ENCODE measurements at places on chromosomes 4 and X. TPM values are rescaled to one million over a fixed set of nuclear protein-coding genes. Genes with fewer than 3 reads are reported as not detected.

DNA sequence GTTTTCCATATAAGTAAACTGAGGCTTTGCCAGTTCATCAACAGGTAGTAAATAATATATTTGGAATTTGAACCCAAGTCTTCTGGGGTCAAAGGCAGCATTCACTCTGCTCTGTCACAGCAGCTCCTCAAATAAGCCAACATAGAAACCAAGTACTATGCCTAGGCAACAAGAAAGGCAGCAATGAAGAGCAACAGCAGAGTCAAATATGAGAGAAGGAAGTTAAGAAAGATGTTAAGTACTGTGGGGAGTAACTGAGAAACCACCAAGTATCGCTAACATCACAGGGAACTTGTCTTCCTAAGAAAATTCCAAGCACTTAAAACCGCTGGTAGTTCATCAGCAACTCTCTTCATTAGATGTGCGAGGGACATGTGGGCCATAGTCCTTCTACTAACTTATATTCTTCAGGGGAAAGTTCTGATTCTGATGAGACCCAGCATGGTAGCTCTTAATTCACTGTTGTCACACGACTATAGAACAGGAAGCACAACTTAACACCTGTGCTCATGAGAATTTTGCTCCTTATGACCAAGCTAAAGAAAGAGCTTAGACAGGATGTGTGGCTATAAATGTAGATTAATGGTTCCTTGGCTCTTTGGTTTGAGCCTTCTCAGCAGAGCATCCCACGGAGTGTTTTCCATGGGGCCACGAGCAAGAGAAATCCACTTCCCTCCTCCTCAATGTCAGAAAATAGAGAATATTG lies 107.8 kb downstream of the AR start:
- H3K27ac ChIP-seq, result no peak overlapping the region
- DNase-seq, result no peak
- no peaks in the 10 kb centered on the region for H3K27me3 ChIP-seq

- no peak overlapping the region for H3K27ac ChIP-seq
- DNase-seq, result no peak
- H3K36me3 ChIP-seq, result no peaks in the 10 kb centered on the region
- H3K4me3 ChIP-seq, result no peak overlapping the region
- peaks cover 5% of the 10 kb centered on the region for H3K4me1 ChIP-seq
- H3K27me3 ChIP-seq, result no peaks in the 10 kb centered on the region
Measured at GRCh38 chr4:119118397-119118796, 17.2 kb upstream of the MYOZ2 start.

- no peak overlapping the region for H3K4me3 ChIP-seq
- no peaks in the 10 kb centered on the region for H3K4me1 ChIP-seq
- no peak overlapping the region for H3K27ac ChIP-seq
- no peaks in the 10 kb centered on the region for H3K36me3 ChIP-seq
- no peak for DNase-seq
Measured at GRCh38 chr4:148901075-148901705, 459.0 kb upstream of the NR3C2 start.

GRCh38 chr4:143514497-143514896 lies 995 bp downstream of the SMARCA5 start:
- H3K4me1 ChIP-seq, result no peaks in the 10 kb centered on the region
- peak overlapping the region; percentile 63 for H3K4me3 ChIP-seq
- peak; percentile 48 for DNase-seq
- H3K36me3 ChIP-seq, result peaks cover 6% of the 10 kb centered on the region
- no peaks in the 10 kb centered on the region for H3K27me3 ChIP-seq
- H3K27ac ChIP-seq, result peak overlapping the region; percentile 86

DNA sequence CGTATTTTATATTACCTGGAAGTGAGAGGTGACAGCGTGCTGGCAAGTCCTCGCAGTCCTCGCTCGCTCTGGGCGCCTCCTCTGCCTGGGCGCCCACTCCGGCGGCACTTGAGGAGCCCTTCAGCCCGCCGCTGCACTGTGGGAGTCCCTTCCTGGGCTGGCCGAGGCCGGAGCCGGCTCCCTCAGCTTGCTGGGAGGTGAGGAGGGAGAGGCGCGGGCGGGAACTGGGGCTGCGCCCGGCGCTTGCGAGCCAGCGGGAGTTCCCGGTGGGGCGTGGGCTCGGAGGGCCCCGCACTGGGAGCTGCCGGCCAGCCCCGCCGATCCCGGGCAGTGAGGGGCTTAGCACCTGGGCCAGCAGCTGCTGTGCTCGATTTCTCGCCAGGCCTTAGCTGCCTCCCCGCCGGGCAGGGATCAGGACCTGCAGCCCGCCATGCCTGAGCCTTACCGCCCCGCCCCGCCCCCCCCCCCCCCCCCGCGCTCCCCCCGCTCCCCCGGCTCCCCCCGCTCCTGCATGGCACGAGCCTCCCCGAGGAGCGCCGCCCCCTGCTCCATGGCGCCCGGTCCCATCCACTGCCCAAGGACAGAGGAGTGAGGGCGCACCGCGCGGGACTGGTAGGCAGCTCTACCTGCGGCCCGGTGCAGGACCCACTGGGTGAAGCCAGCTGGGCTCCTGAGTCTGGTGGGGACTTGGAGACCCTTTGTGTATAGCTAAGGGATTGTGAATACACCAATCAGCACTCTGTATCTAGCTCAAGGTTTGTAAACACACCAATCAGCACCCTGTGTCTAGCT lies 298.9 kb upstream of the MAGEB16 start:
- no peak overlapping the region for H3K4me3 ChIP-seq
- no peaks in the 10 kb centered on the region for H3K27me3 ChIP-seq

DNA sequence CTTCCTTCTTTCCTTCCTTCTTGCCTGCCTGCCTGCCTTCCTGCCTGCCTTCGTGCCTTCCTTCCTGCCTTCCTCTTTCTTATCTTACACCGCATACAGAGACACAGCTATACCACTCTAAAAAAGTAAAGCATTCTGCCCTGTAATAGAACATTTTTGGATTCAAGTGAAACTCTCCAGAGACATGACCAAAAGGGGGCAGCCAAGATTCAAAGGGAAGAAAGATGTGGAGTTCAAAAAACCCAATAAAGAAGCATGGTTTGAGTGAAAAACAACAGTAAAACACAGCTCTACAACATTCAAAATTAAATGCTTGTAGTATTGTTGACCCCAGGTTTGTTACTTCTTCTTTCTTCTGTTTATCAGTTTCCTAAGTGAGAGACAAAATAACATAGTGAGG lies 914.9 kb upstream of the PCDH7 start:
- H3K4me1 ChIP-seq, result no peaks in the 10 kb centered on the region
- DNase-seq, result peak; percentile 2
- H3K4me3 ChIP-seq, result no peak overlapping the region
- no peak overlapping the region for H3K27ac ChIP-seq

DNA sequence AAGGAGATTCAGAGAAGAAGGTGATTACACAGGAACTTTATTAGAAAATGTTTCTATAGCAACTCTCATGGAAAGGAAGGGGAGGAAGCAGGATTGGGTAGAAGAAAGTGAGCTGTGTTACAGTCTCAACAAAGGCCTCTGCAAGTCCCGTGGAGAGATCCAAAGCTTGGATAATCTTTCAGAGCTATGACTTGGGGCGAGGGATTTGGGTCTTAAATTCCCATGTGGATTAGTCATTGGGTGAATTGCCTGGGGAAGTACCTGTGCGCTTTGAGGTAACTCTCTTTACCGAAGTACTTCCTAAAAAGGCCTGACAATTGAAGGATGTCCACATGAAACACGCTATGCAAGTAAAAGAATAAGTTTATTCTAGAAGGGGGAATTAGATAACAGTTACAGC lies 133.8 kb upstream of the ANKRD50 start:
- no peaks in the 10 kb centered on the region for H3K4me1 ChIP-seq
- H3K27me3 ChIP-seq, result no peaks in the 10 kb centered on the region
- H3K36me3 ChIP-seq, result no peaks in the 10 kb centered on the region

- no peak overlapping the region for H3K27ac ChIP-seq
- no peaks in the 10 kb centered on the region for H3K4me1 ChIP-seq
- no peak overlapping the region for H3K4me3 ChIP-seq
- no peak for DNase-seq
- peaks cover 1% of the 10 kb centered on the region for H3K27me3 ChIP-seq
Measured at GRCh38 chrX:153580700-153581386, 18.1 kb downstream of the CCNQ start.

- H3K4me1 ChIP-seq, result peaks cover 17% of the 10 kb centered on the region
- no peaks in the 10 kb centered on the region for H3K36me3 ChIP-seq
- H3K27ac ChIP-seq, result peak overlapping the region; percentile 2
- H3K4me3 ChIP-seq, result no peak overlapping the region
- H3K27me3 ChIP-seq, result no peaks in the 10 kb centered on the region
- peak; percentile 79 for DNase-seq
Measured at GRCh38 chr4:147736458-147736857, 4.6 kb downstream of the ARHGAP10 start.

DNA sequence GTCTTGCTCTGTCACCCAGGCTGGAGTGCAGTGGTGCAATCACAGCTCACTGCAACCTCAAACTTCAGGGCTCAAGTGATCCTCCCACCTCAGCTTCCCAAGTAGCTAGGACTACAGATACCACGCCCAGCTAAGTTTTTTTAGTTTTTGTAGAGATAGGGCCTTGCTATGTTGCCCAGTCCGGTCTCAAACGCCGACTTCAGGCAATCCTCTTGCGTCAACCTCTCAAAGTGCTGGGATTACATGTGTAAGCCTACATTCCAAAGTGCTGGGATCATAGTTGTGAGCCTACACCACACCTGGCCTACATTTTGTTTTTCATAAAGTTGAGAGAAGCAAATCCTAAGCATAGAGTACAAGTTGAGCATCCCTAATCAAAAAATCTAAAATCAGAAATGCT lies 42.2 kb downstream of the SMARCA5 start:
- H3K27ac ChIP-seq, result no peak overlapping the region
- no peaks in the 10 kb centered on the region for H3K4me1 ChIP-seq
- peak; percentile 5 for DNase-seq

DNA sequence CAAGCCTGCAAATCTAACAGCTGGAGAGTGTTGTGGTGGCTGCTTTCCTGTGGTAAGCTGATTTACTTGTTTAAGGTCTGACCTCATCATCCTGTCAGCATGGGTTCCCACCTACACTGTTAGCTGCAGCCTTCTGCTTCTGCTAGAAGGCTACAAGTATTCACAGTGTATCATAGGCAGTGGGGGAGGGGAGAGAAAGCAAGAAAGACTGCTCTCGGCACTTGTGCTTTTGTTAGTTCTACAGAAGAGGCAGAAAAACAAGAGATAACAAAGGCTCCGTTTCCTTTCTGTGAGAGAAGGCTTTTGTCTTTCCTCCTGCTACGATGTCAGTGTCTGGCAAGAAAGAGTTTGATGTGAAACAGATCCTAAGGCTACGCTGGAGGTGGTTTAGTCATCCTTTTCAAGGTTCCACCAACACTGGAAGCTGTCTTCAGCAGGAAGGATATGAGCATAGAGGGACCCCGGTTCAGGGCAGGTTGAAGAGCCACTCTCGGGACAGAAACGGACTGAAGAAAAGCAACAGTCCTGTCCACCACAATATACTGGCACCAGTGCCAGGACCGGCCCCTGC lies at the start of gene KLHL4:
Gene KLHL4 (plus strand): TSS at position 232 of the 571 bp plus-strand sequence. CDS start 92 bp downstream, at position 324.
- no peaks in the 10 kb centered on the region for H3K36me3 ChIP-seq
- DNase-seq, result peak; percentile 74
- H3K4me1 ChIP-seq, result no peaks in the 10 kb centered on the region
- H3K4me3 ChIP-seq, result peak within 1 kb of the TSS; percentile 28

GRCh38 chrX:46755671-46756070 lies 3.2 kb downstream of the SLC9A7 start:
- no peak overlapping the region for H3K27ac ChIP-seq
- no peaks in the 10 kb centered on the region for H3K36me3 ChIP-seq
- no peak overlapping the region for H3K4me3 ChIP-seq
- H3K27me3 ChIP-seq, result no peaks in the 10 kb centered on the region
- peaks cover 5% of the 10 kb centered on the region for H3K4me1 ChIP-seq
- DNase-seq, result no peak

GRCh38 chr4:16764622-16765021 lies 133.8 kb downstream of the LDB2 start:
- no peak overlapping the region for H3K27ac ChIP-seq
- H3K4me3 ChIP-seq, result no peak overlapping the region
- peak; percentile 29 for DNase-seq
- no peaks in the 10 kb centered on the region for H3K27me3 ChIP-seq

DNA sequence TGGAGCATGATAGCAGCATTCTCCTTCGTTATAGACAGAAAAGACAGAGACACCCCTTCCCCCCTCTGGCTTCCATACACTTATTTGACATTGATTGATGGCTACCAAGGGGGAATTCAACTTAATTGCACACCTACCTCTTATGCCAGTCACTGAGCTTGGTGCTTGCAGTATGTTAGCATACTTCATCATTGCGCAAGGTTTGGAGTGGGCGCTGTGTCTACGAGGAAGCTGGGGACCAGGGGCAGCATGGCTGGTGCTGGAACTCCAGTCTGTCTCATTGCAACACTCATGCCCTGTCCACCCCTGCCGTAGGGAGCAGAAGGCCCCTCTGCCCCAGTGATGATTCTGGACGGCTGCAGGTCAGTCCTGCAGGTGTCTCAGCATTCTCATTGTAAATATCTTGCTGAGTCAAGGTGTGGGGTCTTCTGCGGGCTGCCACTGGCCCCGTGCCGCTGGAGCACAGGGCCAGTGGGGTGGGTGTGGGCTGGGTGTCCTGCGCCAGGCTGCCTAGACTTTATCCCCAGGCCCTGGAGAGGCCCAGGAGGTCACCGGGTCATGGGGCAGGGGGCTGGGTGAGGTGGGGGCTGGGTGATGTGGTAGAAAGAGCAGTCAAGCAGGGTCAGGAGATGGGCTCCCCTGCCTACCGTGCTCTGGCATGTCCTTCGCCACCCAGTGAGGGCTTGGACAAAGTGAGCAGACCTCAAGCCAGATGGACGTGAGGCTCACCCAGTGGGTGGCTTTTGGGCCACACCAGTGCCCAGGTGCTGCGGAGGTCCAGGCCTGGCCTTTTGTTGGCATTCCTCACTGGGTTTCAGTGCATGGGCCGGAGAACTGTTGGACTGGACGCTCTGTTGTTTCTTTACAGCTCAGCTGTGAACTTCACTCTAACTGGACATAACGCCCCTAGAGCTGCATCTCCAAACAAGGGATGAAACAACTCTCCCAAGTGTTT lies 85.5 kb downstream of the PSAPL1 start:
- peaks cover 30% of the 10 kb centered on the region for H3K27me3 ChIP-seq
- no peaks in the 10 kb centered on the region for H3K4me1 ChIP-seq
- DNase-seq, result no peak
- H3K36me3 ChIP-seq, result no peaks in the 10 kb centered on the region
- H3K27ac ChIP-seq, result no peak overlapping the region

GRCh38 chr4:43587758-43588157 lies 695.2 kb downstream of the GRXCR1 start:
- H3K4me1 ChIP-seq, result no peaks in the 10 kb centered on the region
- H3K27ac ChIP-seq, result no peak overlapping the region
- no peak overlapping the region for H3K4me3 ChIP-seq
- H3K36me3 ChIP-seq, result no peaks in the 10 kb centered on the region

The CLGN gene
- total RNA-seq, result 0.36 TPM

The PDGFRA gene
- 157 TPM for total RNA-seq

The COL4A5 gene
- total RNA-seq, result 15.0 TPM

The ERVMER34-1 gene
- total RNA-seq, result not detected

The SMPX gene
- not detected for total RNA-seq

The TMEM185A gene
- 10.3 TPM for total RNA-seq

The DDX3X gene
- total RNA-seq, result 229 TPM

The GPRASP2 gene
- total RNA-seq, result 24.7 TPM

The STOX2 gene
- 5.4 TPM for total RNA-seq

The DCHS2 gene
- total RNA-seq, result not detected

The SLC26A1 gene
- not detected for total RNA-seq

The BGN gene
- 11.3 TPM for total RNA-seq
